ENCODE measurements at places on chromosomes 2 and 18. TPM values are rescaled to one million over a fixed set of nuclear protein-coding genes. Genes with fewer than 3 reads are reported as not detected.

POTEJ gene
- not detected for total RNA-seq

KLHL14 gene
- not detected for total RNA-seq

CBLN2 gene
- total RNA-seq: 0.05 TPM

DCDC2C gene
- 0.15 TPM for total RNA-seq

HRH4 gene
- total RNA-seq: not detected

CROCC2 gene
- total RNA-seq: not detected

CYTIP gene
- total RNA-seq: 0.08 TPM

CHST10 gene
- total RNA-seq: 15.1 TPM

CPLX4 gene
- not detected for total RNA-seq

MALL gene
- 148 TPM for total RNA-seq

GPR75 gene
- total RNA-seq: 1.2 TPM

ABCB11 gene
- 0.01 TPM for total RNA-seq

ACVR2A gene
- 4.2 TPM for total RNA-seq

C2orf66 gene
- 0.08 TPM for total RNA-seq

LCT gene
- total RNA-seq: 0.03 TPM

CD8B2 gene
- not detected for total RNA-seq

BOLL gene
- not detected for total RNA-seq

SNTG2 gene
- not detected for total RNA-seq

RTKN gene
- total RNA-seq: 22.4 TPM

AMER3 gene
- total RNA-seq: not detected

SLC40A1 gene
- 2.0 TPM for total RNA-seq

ZSCAN30 gene
- 0.84 TPM for total RNA-seq

TUBB8B gene
- total RNA-seq: not detected

IWS1 gene
- 37.4 TPM for total RNA-seq

CRIM1 gene
- 174 TPM for total RNA-seq

RIT2 gene
- total RNA-seq: not detected

UGT1A8 gene
- 0.10 TPM for total RNA-seq

MEIS1 gene
- total RNA-seq: 1.6 TPM

CHRNA1 gene
- not detected for total RNA-seq

Measured in A549 treated with AZD2906 at 1 μM for 4 hours (cell line).